ENCODE measurements at places on chromosomes 6 and 20. TPM values are rescaled to one million over a fixed set of nuclear protein-coding genes. Genes with fewer than 3 reads are reported as not detected.

DEFB132 gene
- total RNA-seq = not detected

TRIM38 gene
- total RNA-seq = 7.3 TPM

DNA sequence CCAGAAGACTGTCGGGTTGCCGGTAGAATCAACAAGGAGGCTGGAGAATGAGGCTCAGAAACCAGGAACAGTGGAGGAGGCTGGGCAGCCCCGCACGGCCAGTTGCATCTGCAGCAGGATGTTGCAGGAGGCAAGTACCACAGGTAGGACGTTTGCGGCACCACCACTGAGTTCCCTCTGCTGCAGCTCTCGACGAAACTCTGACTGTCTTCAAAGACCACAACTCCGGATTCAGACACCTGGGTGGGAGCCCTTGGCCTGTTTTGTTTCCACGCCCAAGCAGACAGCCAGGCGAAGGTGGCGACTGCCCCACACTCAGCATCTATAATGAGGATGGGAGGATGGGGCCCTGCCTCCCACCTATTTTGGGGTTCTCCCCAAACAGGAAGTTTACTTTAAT is 218.2 kb downstream of the ZDHHC14 start:
- no peak for DNase-seq
- H3K4me3 ChIP-seq = no peak overlapping the region
- no peaks in the 10 kb centered on the region for H3K36me3 ChIP-seq
- H3K27ac ChIP-seq = no peak overlapping the region

DNA sequence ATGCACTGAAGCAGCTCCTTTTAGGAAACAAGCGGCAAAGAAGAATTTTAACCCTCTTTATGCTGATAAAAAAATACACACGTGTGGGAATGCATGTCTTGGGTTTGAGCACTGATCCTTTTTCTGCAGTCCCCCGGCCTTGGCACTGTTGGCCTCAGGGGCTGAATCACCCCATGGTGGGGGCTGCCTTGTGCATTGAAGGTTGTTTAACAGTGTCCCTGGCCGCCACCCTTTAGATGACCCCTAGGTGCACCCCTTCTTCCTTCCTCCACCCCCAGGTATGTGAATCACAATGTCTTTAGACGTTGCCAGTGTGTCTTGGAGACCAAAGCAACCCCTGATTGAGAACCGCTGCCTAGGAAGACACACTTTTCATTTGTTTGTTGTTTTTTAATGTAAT is 190.7 kb downstream of the CDH4 start:
- no peak for DNase-seq
- H3K4me1 ChIP-seq = no peaks in the 10 kb centered on the region
- no peak overlapping the region for H3K4me3 ChIP-seq
- H3K36me3 ChIP-seq = no peaks in the 10 kb centered on the region
- no peak overlapping the region for H3K27ac ChIP-seq

DNA sequence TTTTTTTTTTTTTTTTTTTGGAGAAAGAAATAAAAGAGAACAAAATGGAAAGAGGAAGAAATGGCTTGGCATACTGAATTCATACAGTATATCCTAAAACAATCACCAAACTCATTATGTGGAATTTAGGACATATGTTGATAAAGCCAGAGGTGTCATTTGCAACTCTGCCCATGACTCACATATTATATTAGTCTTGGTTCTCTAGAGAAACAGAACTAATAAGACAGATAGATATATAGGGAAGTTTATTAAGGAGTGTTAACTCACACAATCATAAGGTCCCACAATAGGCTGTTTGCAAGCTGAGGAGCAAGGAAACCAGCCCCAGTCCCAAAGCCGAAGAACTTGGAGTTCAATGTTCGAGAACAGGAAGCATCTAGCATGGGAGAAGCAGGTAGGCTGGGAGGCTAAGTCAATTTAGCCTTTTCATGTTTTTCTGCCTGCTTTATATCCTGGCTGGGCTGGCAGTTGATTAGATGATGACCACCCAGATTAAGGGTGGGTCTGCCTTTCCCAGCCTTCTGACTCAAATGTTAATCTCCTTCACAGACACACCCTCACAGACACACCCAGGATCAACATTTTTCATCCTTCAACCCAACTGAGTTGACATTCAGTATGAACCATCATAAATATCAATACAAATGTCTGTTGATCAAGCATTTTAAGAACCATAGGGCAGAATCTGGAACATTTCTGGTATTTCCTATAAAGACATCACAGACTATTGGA is 102.3 kb downstream of the UBE3D start:
- no peak overlapping the region for H3K27ac ChIP-seq
- DNase-seq = no peak
- no peaks in the 10 kb centered on the region for H3K27me3 ChIP-seq
- no peaks in the 10 kb centered on the region for H3K36me3 ChIP-seq
- H3K4me3 ChIP-seq = no peak overlapping the region

DNA sequence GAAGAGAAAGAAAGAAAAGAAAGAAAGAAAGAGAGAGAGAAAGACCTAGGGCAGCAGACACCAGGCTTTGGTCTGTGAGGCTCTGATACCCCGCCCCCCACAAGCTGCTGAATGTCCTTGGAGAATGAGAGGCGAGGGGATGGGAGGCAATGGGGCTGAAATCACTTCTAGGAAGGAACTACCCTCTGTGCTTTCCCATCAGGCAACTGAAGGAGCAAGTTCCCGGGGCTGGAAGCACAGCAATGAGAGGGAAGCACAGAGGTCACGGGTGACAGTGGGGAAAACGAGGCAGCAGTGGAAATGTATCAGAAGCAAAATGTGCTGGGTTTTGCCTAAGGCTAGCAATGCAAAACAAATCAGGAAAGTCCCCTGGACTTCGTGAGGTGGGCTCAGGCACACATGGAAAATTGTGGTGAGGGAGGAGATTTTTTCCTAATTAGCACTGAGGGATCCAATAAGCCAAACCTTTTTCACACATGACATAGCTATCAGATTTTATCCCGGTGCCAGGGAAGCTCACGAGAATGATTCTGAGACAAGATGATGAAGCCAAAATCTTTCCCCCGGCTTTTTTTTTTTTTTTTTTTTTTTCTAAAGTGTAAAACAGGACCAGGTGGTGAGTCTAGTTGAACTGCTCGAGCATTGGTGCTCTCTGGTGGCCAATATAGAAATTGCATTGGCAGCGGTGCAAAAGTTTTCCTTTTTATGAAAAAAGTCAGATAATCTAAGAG is 16.8 kb upstream of the ARFGEF2 start:
- H3K27me3 ChIP-seq = no peaks in the 10 kb centered on the region
- H3K4me3 ChIP-seq = no peak overlapping the region
- peak; percentile 36 for DNase-seq
- H3K4me1 ChIP-seq = no peaks in the 10 kb centered on the region
- H3K27ac ChIP-seq = no peak overlapping the region
- no peaks in the 10 kb centered on the region for H3K36me3 ChIP-seq

SLX4IP gene
- 0.93 TPM for total RNA-seq

CST5 gene
- not detected for total RNA-seq

EEF1A2 gene
- total RNA-seq = 2,126 TPM

TNXB gene
- total RNA-seq = 23.1 TPM

CFB gene
- total RNA-seq = 3.3 TPM

ZNF335 gene
- 11.5 TPM for total RNA-seq

LPA gene
- total RNA-seq = not detected

GRCh38 chr6:14921878-14922671 is 323.8 kb upstream of the JARID2 start:
- no peaks in the 10 kb centered on the region for H3K36me3 ChIP-seq
- H3K27me3 ChIP-seq = no peaks in the 10 kb centered on the region
- H3K4me3 ChIP-seq = no peak overlapping the region
- peak overlapping the region; percentile 48 for H3K27ac ChIP-seq

DNA sequence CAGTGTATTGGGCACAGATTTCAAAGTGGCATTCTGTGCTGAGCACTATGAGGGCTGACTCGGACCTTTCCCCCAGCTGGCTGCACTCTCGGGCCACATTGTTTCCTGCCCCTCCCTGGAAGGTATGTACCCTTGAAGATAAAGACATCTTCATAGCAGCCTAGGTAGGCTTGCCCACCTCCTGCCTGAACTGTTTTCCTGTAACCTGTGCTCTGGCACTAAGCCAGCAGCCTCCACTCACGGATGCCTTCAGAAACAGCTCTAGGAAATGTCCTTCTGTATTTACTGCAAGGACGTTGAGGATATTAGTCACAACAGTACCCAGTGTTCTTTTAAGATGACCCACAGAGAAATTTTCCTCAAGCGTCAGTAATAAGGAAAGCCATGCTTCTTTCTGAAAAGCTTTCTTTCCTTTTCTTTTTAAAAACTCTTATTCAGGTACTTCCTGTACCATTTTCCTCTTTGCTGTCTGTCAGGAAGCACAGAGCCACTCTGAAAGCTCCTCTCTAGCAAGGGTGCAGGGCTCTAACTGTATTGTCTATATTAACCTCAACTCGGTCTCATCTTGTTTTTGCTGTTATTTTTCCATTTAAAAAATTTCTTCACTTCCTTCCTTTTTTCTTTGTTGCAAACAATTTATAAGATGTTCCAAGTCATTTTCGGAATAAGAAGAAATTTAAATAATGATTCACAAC is 43.5 kb downstream of the TTI1 start:
- H3K36me3 ChIP-seq = peaks cover 9% of the 10 kb centered on the region
- peak; percentile 57 for DNase-seq
- H3K27me3 ChIP-seq = no peaks in the 10 kb centered on the region
- H3K27ac ChIP-seq = peak overlapping the region; percentile 91

GRCh38 chr20:58649288-58650180 is 1.5 kb upstream of the STX16 start:
- H3K27ac ChIP-seq = peak overlapping the region; percentile 93
- DNase-seq = no peak
- peak overlapping the region; percentile 73 for H3K4me3 ChIP-seq

- no peaks in the 10 kb centered on the region for H3K36me3 ChIP-seq
- H3K4me1 ChIP-seq = no peaks in the 10 kb centered on the region
- no peaks in the 10 kb centered on the region for H3K27me3 ChIP-seq
- no peak overlapping the region for H3K4me3 ChIP-seq
Measured at GRCh38 chr6:68615938-68616337, 19.1 kb upstream of the ADGRB3 start.

CDH26 gene
- 0.44 TPM for total RNA-seq

DNA sequence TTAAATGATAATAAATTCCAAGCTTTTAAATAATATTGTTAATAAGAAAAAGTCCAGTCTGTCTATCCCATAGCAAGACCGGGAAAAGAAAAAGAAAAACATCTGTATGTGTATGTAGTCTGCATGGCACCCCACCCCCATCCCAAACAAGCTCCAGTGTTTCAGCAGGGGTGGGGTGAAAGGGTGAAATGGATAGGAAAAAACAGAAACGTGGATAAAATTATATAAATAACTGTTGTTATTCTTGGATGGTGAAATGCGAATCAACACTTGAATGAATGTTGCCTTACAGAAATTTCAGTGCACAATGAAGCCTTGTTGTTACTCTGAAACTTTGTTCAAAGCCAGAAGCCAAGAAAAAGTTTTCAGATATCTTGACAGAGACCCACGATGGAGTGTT is 31.4 kb downstream of the HAO1 start:
- H3K27me3 ChIP-seq = no peaks in the 10 kb centered on the region
- H3K36me3 ChIP-seq = no peaks in the 10 kb centered on the region
- H3K4me3 ChIP-seq = no peak overlapping the region
- no peak for DNase-seq
- no peak overlapping the region for H3K27ac ChIP-seq

DNA sequence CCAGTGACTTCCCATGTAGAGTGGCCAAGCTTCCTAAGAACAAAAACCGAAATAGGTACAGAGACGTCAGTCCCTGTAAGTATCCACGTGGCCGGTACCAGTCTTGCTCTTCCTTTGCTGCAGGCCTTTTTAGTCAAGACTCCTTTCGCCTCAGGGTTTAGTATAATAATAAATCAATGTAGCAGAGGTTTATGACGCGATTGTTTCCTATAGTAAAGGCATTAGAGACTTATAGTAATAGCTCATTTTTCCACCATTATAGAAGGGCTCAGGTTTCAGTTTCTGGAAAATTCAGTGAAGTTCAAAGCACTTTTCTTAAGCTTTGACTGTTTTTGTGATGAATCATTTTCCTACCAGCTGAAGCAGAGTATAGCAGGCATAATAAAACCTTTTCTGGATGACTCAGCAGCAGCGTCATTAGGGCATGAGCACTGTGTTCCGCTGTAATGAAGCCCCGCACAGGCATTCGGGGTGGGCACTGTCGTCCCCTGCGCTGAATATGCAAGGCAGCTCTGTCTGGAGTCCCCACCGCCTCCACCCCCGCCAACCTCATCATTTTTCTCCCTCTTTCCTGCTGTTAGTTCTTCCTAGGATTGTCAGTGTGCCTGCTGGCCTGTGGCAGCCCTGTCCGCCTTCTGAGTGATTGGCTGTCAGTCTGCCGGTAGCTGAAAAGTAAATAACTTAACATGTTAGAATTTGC is 51.3 kb downstream of the PTPN1 start:
- H3K36me3 ChIP-seq = peaks cover 12% of the 10 kb centered on the region
- no peak overlapping the region for H3K4me3 ChIP-seq
- no peaks in the 10 kb centered on the region for H3K27me3 ChIP-seq
- H3K4me1 ChIP-seq = peaks cover 40% of the 10 kb centered on the region
- no peak for DNase-seq

DNA sequence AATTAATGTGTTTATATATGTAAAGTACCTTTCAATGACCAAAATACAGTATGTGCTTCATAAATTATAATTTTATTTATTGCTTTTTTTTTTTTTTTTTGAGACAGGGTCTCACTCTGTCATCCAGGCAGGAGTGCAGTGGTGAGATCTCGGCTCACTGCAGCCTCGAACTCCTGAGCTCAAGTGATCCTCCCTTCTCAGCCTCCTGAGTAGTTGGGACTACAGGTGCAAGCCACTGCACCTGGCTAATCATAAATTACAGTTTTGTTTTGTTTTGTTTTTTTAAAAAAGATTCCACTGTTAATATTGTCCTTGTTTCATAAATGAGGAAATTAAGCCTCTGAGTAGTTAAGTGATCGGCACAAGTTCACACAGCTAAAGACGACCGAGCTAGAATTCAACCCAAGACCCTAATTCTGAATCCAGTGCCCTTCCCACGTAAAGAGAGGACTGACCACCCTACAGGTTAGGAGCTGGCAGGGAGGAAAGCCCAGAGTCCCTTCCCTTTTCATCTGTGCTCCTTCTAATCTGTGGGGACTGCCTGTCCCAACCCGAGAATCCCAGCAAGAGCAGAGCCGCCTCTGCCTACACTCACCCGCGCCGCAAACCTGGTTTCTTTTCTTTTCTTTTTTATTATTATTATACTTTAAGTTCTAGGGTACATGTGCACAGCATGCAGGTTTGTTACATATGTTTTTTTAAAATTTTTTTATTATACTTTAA is 8.5 kb upstream of the GDF5 start:
- no peaks in the 10 kb centered on the region for H3K36me3 ChIP-seq
- no peaks in the 10 kb centered on the region for H3K4me1 ChIP-seq
- H3K4me3 ChIP-seq = peak overlapping the region; percentile 63
- H3K27ac ChIP-seq = no peak overlapping the region

CALHM6 gene
- 0.50 TPM for total RNA-seq

GRCh38 chr20:62030834-62031434 is 34.7 kb downstream of the TAF4 start:
- H3K27ac ChIP-seq = no peak overlapping the region
- peaks cover 35% of the 10 kb centered on the region for H3K4me1 ChIP-seq
- H3K27me3 ChIP-seq = no peaks in the 10 kb centered on the region

DEFB128 gene
- not detected for total RNA-seq

DNA sequence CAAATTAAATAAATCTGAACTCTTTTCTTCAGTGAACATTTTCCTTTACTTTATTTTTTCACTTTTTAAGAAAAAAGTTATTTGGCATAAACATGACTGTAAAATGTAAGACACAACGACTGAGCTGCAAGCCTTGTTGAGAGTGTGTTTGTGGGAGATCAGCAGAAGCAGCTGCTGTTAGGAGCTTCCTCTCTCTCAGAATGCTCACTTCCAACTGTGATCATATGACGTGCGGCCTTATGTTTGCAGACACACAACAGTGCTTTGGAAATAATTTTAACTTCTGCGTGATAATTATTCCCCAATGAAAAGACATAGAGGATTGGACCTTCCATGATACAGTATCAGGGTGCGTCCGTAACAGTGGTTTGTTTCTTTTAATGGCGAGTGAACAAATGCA is 104.0 kb downstream of the ARHGAP18 start:
- no peak overlapping the region for H3K4me3 ChIP-seq
- peaks cover 10% of the 10 kb centered on the region for H3K4me1 ChIP-seq
- no peak overlapping the region for H3K27ac ChIP-seq
- peaks cover 10% of the 10 kb centered on the region for H3K36me3 ChIP-seq
- no peak for DNase-seq
